Activated T-helper 17 cell treated with anti-CD3 and anti-CD28 coated beads, Interleukin-2, amount 50 U/mL, for 72 hours (primary cell): ENCODE measurements at places on chromosomes 11 and 22.

DNA sequence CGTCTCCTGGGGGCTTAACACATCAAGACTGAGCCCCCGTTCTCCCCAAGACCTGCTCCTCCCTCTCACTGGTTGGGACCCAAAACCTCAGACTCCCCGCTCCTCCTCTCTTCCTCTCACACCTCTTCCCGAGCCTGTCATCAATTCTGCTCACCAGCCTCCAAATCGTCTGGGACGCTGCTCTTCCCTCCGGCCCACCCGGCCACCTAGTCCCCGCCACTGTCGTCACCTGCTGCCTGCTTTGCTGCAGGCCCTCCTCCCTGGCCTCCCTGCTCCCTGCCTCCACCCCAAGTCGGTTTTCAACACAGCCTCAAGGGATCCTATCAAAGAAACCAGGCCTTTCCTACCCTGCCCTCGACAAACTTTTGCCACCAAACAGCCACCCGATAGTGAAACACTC, 3.1 kb downstream of the MFNG start:
- ATAC-seq: no peak
- peaks cover 74% of the 10 kb centered on the region for H3K36me3 ChIP-seq
- peak overlapping the region; percentile 97 for H3K4me3 ChIP-seq
- H3K27ac ChIP-seq: peak overlapping the region; percentile 98
- H3K4me1 ChIP-seq: peaks cover 39% of the 10 kb centered on the region

GRCh38 chr11:96543177-96543576, 153.4 kb downstream of the JRKL start:
- no peaks in the 10 kb centered on the region for H3K4me1 ChIP-seq
- no peak overlapping the region for H3K27ac ChIP-seq
- H3K4me3 ChIP-seq: no peak overlapping the region
- H3K27me3 ChIP-seq: peaks cover 10% of the 10 kb centered on the region

DNA sequence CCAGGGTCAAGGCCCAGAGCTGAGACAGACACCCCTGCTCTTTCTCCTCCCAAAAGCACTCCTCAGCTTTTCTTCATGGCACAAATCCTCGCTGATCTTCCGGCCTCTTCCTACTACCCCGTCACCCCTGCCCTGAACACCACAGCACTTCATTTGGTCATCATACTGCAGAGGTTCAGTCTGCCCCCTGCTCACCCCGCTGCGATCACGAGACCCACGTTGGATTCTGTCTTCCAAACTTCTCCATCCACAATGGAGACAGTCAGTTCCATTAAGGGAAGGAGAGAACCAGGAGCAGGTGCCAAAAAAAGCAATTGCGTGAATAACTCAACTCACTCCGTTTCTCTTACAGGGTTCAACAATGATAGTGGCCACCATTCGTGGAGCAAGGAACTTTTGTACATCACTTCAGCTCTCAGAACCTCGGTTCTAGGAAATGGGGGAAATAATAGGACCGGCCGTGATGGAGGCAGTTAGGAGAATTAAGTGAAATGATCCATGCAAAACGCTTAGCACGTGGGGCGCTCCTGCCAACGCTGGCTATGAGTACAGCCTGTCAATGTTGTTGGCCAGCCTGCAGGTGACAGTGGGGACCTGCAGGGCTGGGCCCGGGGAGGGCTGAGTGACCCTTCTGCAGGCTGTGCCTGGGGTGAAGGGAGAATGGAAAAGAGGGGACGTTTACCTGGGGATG, 45.9 kb downstream of the MN1 start:
- no peak overlapping the region for H3K27ac ChIP-seq
- H3K4me1 ChIP-seq: no peaks in the 10 kb centered on the region
- no peaks in the 10 kb centered on the region for H3K27me3 ChIP-seq
- no peak overlapping the region for H3K4me3 ChIP-seq
- ATAC-seq: no peak

DNA sequence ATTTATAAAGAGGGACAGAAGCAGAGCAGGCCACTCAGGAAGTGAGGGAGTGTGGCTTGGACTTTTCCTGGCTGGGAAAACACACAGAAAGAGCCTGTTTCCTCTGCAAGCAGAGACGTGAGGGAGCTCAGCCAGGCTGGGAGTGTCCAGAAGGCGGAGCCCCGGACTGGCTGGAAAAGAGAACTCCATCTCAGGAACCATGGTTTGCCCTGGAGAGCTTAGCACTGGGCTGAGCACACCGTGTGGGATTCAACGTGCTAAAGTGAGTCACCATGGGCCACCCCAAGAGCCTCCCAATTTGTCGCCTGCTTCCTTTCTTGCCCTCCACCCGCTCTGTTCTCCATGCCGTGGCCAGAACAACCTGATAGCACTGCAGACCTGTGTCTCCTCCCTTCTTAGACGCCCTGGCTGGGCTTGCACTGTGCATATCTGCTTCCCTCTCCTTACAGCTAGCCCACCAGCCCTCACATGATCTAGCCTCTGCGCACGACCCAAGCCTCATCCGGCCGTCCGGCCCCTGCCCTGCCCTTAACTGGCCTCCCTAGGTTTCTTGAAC, 51.8 kb downstream of the GALNT18 start:
- H3K4me3 ChIP-seq: no peak overlapping the region
- ATAC-seq: no peak
- peaks cover 13% of the 10 kb centered on the region for H3K4me1 ChIP-seq

GRCh38 chr11:96388891-96389719, 607 bp downstream of the CCDC82 start:
- peak overlapping the region; percentile 95 for H3K4me3 ChIP-seq
- peaks cover 40% of the 10 kb centered on the region for H3K36me3 ChIP-seq
- H3K4me1 ChIP-seq: peaks cover 19% of the 10 kb centered on the region
- ATAC-seq: peak; percentile 50
- peak overlapping the region; percentile 94 for H3K27ac ChIP-seq

DNA sequence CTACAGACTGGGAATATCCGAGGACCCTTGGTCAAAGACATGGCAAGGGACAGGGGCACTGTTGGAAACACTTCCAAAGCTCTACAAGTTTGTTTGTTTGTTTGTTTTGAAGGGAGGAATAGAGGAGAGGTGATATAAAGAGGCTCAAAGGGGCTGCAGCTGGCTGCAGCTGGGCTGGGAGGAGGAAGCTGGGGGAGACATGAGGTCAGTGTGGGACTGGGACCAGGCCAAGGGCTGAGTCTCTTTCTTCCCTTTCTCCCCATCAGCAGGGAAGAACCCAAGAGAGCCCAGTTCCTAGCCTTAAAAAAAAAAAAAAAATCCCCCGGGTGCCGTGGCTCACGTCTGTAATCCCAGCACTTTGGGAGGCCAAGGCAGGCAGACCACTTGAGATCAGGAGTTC, 5.0 kb downstream of the RHOG start:
- peaks cover 96% of the 10 kb centered on the region for H3K36me3 ChIP-seq
- peaks cover 64% of the 10 kb centered on the region for H3K4me1 ChIP-seq
- peak overlapping the region; percentile 99 for H3K27ac ChIP-seq
- peak overlapping the region; percentile 97 for H3K4me3 ChIP-seq
- no peaks in the 10 kb centered on the region for H3K27me3 ChIP-seq

- H3K27me3 ChIP-seq: peaks cover 3% of the 10 kb centered on the region
- no peaks in the 10 kb centered on the region for H3K36me3 ChIP-seq
- H3K4me3 ChIP-seq: no peak overlapping the region
Observed at GRCh38 chr11:8772571-8773519, 90.3 kb downstream of the RPL27A start.

- H3K27ac ChIP-seq: peak overlapping the region; percentile 96
- peaks cover 24% of the 10 kb centered on the region for H3K36me3 ChIP-seq
- no peaks in the 10 kb centered on the region for H3K27me3 ChIP-seq
- peaks cover 18% of the 10 kb centered on the region for H3K4me1 ChIP-seq
- peak overlapping the region; percentile 96 for H3K4me3 ChIP-seq
- ATAC-seq: peak; percentile 7
Observed at GRCh38 chr11:64268893-64269539, 15.4 kb downstream of the BAD start.

GRCh38 chr11:8327761-8328192, 64.1 kb upstream of the LMO1 start:
- ATAC-seq: peak; percentile 21
- H3K27me3 ChIP-seq: peaks cover 9% of the 10 kb centered on the region
- H3K4me1 ChIP-seq: peaks cover 5% of the 10 kb centered on the region
- no peak overlapping the region for H3K4me3 ChIP-seq

DNA sequence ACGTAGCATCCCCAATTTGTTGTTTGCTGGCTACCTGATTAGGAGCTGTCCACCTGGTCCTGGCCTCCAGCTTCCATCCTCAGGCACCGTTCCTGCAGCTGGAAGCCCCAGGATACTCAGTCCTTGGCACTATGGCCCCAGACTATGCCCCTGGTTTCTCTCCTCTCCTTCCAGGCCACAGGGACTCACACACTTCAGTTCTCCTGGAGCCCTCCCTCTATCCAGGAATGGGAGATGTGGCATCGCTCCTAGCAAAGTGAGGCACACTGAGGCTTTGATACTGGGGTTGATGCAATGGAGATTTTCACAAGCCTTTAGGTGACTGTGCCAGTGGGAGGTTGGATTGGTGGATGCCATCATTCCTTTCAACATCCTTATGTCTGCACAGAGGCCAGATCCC, 142.8 kb upstream of the B3GAT1 start:
- H3K36me3 ChIP-seq: no peaks in the 10 kb centered on the region
- H3K27me3 ChIP-seq: peaks cover 6% of the 10 kb centered on the region
- no peak overlapping the region for H3K4me3 ChIP-seq
- no peak overlapping the region for H3K27ac ChIP-seq

GRCh38 chr22:26134654-26135330, 34.5 kb upstream of the SEZ6L start:
- no peaks in the 10 kb centered on the region for H3K36me3 ChIP-seq
- peaks cover 5% of the 10 kb centered on the region for H3K27me3 ChIP-seq
- ATAC-seq: no peak
- no peaks in the 10 kb centered on the region for H3K4me1 ChIP-seq

DNA sequence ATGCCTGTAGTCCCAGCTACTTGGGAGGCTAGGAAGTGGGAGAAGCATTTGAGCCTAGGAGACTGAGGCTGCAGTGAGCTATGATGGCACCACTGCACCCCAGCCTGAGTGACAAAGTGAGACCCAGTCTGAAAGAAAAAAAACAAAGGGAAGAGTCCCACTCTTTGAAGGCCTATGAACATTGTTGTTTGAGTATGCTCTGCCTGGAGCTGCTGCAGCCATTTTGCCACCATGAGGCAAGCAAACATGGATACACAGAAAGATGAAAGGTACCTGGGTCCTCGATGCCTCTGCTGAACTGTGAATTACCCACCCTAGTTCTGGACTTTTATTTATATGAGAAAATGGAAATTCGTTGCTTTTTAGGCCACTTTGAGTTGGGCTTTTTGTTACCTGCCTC, 19.7 kb upstream of the TSPAN18 start:
- H3K4me3 ChIP-seq: no peak overlapping the region
- no peaks in the 10 kb centered on the region for H3K27me3 ChIP-seq
- peaks cover 28% of the 10 kb centered on the region for H3K4me1 ChIP-seq
- ATAC-seq: no peak
- H3K36me3 ChIP-seq: no peaks in the 10 kb centered on the region

- peaks cover 16% of the 10 kb centered on the region for H3K4me1 ChIP-seq
- H3K36me3 ChIP-seq: peaks cover 88% of the 10 kb centered on the region
- H3K27me3 ChIP-seq: no peaks in the 10 kb centered on the region
- H3K27ac ChIP-seq: no peak overlapping the region
Observed at GRCh38 chr22:46897246-46897623, 134.8 kb downstream of the TBC1D22A start.

- H3K36me3 ChIP-seq: peaks cover 14% of the 10 kb centered on the region
- no peak overlapping the region for H3K27ac ChIP-seq
Observed at GRCh38 chr22:49585461-49586243, 242.0 kb downstream of the BRD1 start.

DNA sequence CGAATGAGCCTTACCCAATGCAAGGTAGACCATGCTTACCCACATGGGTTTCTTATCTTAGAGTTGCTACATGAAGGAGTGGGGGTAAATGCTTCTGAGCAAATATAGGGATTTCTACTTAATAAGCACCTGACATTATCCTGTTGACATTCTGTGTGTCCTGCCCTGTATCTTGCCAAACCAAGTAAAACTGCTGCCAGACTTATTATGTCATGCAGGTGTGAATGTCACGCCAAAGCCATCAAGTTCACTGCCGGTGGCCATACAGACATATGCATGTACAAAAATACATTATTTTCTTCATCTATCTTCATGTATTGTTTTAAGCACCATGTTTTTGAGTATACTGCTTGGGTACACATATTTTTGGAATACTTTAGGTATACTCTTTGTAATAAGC, 70.2 kb downstream of the NOX4 start:
- H3K36me3 ChIP-seq: no peaks in the 10 kb centered on the region
- no peak for ATAC-seq
- H3K27ac ChIP-seq: no peak overlapping the region
- no peaks in the 10 kb centered on the region for H3K4me1 ChIP-seq
- no peaks in the 10 kb centered on the region for H3K27me3 ChIP-seq

DNA sequence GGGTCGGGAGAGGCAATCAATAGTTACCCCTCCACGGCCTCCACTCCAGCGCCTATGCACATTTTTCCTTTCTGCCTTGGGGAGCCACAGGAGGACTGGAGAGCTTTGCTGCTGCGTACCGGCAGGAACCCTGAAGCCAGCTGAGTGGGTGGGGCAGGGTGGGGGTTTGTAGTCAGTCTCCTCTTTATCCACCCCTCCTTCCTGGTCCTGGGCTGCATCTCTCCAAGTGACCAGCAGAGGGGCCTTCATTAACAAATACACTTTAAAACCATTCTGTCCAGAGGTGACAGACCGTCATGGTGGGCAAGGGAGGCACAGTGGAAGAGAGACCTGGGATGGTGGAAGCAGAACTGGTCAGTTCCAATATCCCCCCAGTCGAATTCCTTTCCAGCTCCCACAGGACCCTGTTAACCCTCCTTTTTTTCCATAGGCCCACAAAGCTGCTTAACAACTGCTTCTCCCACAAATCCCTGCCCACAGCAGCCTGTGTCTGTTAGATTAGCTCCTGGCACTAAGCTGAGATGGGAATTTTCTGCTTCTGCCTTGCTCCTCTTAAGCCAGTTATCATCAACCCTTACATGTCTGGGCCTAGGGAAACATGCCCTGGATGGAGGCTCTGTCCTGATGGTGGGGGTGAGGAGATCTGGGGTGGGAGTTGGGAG, 3.9 kb upstream of the ABCG4 start:
- peak; percentile 51 for ATAC-seq
- no peaks in the 10 kb centered on the region for H3K4me1 ChIP-seq
- H3K27me3 ChIP-seq: peaks cover 31% of the 10 kb centered on the region
- H3K36me3 ChIP-seq: no peaks in the 10 kb centered on the region
- H3K4me3 ChIP-seq: no peak overlapping the region

DNA sequence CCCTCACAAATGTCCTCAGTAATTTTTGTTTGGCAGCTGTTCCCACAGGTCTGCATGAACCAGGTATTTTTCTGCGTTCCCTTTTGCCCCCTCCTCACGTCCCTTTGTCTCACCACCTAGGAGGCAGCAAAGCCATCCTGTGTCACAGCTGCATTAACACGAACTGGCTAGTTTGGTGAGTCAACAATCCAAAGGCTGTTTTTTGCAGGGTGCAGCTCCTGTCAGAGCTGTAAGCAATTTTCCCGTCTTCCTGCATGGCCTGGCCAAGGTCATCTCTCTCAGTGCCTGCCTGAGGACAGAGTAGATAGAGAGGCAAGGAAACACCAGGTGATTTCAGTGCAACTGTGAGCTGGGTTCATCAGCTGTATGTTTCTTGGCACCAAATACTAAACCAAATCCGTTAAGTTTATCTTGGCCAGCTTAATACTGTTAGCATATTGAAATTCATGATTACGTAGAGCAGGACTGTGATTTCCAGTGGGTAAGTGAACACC, 20.6 kb upstream of the VSIG10L2 start:
- peaks cover 19% of the 10 kb centered on the region for H3K27me3 ChIP-seq
- no peak overlapping the region for H3K27ac ChIP-seq
- H3K4me3 ChIP-seq: no peak overlapping the region
- H3K36me3 ChIP-seq: no peaks in the 10 kb centered on the region
- H3K4me1 ChIP-seq: no peaks in the 10 kb centered on the region
